ENCODE measurements at places on chromosomes 7 and 10. TPM values are rescaled to one million over a fixed set of nuclear protein-coding genes. Genes with fewer than 3 reads are reported as not detected.

- no peak for DNase-seq
These were observed 159.7 kb downstream of the AUTS2 start for GRCh38 chr7:69757981-69758430.

- DNase-seq, result no peak
These were observed 241.9 kb downstream of the PLXDC2 start for GRCh38 chr10:20058135-20058534.

- DNase-seq, result no peak
These were observed 222.9 kb downstream of the GRM8 start for GRCh38 chr7:127029823-127030222.

- no peak for DNase-seq
These were observed 1.5 kb downstream of the NRG3 start for GRCh38 chr10:81876253-81877077.

DNA sequence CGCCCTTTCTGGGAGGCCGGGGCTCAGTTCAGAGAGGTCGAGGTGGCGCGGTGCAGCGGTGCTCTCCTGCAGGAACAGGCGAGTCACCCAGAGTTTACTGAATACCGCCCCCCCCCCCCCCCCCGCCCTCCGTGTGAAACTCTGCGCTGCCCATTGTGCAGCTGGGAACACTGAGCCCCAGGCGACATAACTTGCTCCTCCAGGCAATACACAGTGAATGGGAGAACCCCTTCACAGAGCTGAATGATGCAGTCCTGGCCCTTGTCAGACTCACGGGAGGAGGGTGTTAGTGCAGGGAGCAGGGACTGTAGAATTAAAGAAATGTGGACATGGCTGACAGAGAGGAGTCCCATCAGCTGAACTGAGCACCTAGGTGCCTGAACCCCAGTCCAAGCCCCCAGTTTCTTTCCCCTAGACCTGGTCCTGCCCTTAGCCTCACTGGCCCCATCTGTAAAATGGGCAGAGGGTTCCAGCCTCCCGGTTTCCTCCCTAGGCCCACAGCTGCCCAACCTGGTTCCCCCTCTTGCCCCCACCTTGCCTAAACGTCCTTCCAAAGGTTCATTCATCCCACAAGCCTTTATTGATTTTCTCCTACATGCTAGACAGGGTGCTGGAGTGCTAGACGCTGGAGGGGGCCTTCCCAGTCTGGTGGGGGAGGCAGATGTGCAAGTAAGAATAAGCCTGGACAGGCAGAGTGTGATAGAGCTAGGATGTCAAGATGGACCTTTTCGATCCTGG, 869 bp upstream of the LOXL4 start:
- DNase-seq, result no peak

DNA sequence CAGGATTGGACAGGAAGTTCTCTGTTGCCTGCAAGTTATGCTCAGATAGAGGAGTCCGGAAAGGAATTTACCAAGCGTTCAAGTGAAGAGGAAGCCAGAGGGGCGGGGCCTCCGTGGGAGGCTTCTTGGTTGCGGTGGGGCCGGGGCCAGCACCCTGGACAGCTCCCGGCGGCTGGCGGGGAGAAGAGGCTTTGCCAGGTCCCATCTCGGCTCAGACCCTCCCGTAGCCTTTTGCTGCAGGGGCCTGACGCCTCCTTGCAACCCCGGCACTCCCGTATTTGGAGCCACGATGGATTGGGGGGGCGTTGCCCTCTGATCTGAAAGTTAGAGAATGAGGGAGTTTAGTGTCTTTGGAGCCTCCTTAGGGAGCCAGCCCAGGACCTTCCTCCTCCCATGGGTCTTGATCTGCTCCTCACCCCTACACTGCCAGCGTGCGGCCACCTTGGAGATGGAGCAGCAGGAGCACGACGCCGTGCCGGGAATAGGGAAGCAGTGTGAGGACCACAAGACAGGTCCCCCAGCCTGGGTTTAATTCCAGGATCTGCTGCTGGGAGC, 3.1 kb upstream of the SLC18A3 start:
- peak; percentile 81 for DNase-seq

DNA sequence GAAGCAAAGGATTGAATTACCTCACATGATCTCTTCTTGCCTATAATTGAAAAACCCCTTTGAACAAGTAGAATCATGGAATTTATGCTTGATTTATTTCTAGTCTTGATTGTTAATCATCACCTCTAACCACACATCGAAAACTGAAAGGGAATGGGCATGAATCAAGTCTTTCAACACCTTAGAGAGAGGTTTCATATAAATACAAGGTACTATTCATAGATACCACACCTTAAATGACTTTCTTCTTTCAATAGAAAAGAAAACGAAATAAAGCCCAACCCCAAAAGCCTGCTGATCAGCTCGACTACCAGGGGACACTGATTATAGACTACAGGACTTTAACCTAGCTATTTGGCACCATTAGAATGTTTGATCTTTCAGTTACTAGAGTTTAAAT, 128.6 kb upstream of the PTPRZ1 start:
- no peak for DNase-seq

DNA sequence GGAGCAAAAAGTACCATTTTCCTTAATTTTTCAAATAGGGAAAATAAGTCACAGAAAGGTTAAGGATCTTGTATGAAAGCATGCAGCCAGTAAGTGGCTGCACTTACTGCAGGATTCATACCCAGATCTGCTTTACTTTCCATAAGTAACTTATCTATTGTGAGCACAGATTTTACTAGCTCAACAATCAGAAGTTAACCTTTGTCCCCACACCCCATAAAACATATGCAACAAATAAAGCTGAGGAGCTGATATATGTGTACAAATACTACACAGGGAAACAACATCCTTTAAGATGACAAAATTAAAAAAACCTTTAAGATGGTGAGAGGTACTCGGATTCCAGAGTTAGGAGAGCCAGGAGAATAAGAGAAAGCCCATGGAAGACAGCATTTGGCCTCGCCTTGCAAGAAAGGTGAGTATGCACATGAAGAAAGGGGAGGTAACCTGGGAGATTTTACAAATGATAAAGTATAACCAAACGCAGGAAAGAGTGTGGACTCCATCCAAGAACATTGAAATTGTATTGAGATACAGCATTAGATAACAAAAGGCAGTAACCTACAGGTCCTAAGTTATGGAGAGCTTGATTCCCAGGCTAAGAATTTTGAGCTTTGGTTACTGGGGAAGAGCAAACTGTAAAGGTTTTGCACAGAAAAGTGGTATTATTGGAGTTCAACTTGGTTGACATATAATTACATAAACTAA, 87.1 kb downstream of the ITGB8 start:
- no peak for DNase-seq

The STEAP1B gene
- 0.43 TPM for total RNA-seq

The FAM24A gene
- total RNA-seq, result not detected

The ANKRD61 gene
- not detected for total RNA-seq

Data from Right ventricle myocardium superior (tissue), 1 donor.